Eye (tissue), 1 donor: ENCODE measurements at places on chromosomes 2 and 18.

- DNase-seq: no peak
Observed at GRCh38 chr2:18276583-18277075, 283.8 kb downstream of the RDH14 start.

DNA sequence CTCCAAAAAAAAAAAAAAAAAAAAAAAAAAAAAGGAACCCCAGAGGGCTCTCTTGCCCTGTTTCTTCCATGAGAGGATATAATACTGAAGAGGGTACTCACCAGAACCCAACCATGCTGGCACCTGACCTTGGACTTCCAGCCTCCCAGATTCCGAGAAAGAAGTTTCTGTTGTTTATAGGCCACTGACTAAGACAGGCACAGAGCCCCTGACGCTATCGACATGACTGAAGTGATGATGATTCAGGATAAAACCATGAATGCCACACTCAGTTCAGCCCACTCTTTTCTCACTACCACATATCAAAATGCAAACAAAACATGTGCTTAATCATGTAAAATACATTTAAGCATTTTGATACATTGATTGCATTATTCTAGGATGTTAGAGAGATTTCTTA lies 66.1 kb upstream of the CDCA7 start:
- no peak for DNase-seq

GRCh38 chr18:13240060-13240725 lies 21.6 kb downstream of the LDLRAD4 start:
- no peak for DNase-seq

DNA sequence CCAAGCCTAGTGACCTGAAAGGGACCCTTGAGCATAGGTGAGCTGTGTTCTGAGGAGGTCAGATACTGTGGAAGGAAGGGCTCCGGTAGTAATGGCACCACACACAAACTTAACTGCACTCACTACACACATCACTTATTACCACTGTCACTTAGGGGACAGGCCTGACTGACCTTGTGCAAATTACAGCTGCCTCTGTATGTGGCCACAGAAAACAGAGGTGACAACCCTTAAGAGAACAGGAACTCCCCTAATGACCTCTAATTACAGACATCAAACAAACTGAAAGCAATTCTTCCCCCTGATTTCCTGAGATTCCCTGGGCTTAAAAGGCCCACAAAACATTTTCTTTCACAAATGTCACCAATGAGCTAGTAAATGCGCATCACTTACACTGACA lies 360.6 kb downstream of the RND3 start:
- DNase-seq: no peak

DNA sequence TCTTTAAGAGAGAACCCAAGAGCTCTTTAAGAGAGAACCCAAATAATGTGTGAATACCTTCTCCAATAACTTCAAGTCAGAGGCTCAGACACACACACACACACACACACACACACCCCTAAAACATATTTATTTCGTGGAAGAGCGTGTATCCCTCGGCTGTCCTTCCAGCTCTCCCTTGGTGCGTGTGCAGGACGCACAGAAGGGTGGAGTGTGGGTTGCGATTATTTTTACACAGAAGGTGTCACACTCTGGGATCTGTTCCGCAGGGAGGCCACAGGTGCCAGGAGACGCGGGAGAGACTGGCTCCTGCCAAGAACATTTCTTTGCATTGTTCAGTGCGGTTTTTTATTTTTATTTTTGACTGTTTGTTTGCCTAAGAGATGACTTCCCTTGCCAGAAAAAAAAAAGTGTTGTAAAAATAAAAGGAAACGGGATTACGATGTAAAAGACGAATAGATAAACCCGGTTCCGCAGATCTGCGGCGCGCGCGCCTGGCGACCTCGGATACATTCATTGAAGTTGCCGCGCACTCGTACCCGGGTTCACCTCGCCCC lies 47.3 kb upstream of the ATP6V1B1 start:
- peak; percentile 80 for DNase-seq

- peak; percentile 75 for DNase-seq
Observed at GRCh38 chr2:27085673-27086089, 891 bp upstream of the KHK start.

GRCh38 chr2:28750316-28751251 lies 1.0 kb upstream of the PPP1CB start:
- DNase-seq: peak; percentile 44
